RKO (cell line): ENCODE measurements at places on chromosomes 2 and 18.

- no peak for DNase-seq
Observed at GRCh38 chr18:5058768-5059695, 138.0 kb downstream of the AKAIN1 start.

DNA sequence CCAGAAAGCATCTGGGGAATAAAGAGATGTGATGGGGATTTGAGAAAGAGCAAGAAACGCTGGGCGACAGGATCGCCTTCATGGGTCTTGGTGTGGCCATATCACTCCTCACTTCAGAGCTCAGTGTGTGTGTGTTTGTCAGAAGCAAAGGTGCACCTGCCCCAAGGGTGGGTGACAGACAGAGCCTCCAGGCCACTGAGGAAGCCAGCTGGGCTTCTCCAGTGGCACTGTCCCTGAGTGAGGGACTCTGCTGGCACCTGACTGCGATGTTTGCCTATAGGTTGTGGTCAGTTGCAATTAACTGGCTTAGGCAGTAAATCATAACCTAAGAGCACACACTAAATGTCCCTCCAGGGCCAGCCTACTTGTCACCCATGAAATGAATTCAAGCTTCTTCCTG, 23.5 kb upstream of the GNAL start:
- no peak for DNase-seq

DNA sequence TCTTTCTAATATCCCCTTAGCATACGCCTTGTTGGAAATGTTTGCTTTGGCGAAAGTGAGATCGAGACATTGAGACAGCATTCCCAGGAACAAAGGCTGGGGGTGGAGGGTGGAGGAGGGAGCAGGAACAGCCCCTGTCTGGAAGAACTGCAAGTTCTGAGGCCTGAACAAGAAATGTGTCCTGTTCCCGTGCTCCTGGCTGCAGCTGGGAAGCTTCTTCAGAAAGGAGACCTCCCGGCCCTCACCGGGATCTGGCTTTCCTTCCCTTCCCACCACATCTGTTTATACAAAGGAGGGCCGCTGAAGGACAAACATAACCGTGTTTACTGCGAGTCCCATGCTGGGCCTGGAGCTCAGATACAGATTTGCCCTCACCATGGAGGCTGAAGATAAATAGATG, 35.9 kb downstream of the AFF3 start:
- DNase-seq = no peak

GRCh38 chr2:219483451-219484342, 15.0 kb upstream of the GMPPA start:
- no peak for DNase-seq

- no peak for DNase-seq
Observed at GRCh38 chr2:78890935-78891334, 134.6 kb upstream of the REG3G start.

GRCh38 chr2:27007416-27008374, 25.1 kb upstream of the TMEM214 start:
- no peak for DNase-seq

GRCh38 chr2:162574615-162575452, 230.9 kb downstream of the GCA start:
- DNase-seq = no peak

GRCh38 chr18:48172226-48173006, 236.8 kb downstream of the ZBTB7C start:
- no peak for DNase-seq

- no peak for DNase-seq
Observed at GRCh38 chr18:2905854-2906703, 59.3 kb downstream of the EMILIN2 start.

DNA sequence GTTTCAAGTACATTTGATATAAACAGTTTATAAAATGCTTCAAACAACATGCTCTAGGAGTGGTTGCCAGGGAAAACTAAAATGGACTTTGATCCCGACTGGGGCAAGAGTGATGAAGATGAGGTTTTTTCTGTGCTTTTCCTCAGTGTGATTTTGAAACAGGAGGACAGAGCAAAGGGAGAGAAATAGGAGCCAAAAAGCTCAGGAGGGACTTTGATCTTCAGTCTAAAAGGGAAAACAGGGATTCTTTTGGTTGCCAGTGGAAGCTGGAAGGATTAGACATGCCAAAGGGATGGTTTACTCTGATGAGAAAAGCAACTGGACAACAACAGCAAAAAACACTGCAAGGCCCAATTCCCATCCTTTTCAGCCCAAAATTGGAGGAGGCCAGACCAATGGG, 95.5 kb downstream of the LTBP1 start:
- DNase-seq = no peak

- no peak for DNase-seq
Observed at GRCh38 chr2:10095175-10095574, 15.0 kb upstream of the CYS1 start.

DNA sequence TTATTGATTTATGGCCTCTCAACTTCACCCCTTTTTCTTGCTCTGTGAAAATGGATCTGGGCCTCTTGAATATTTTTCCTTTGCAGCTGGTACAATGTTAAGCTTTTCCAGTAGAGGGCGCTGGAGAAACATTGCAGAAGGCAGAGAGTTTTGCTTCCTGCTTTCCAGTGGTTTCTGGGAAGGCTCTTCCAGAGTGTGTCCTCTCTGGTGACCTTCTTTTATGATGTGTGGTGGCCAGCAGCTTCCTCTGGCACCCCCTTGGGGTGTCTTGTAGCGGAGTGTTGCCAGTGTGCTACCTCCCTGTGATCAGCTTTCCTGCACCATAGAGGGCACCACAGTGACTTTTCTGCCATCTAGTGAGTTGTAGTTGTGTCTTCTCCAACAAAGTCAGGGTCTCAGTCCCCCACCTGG, 25.4 kb upstream of the MGAT5 start:
- peak; percentile 18 for DNase-seq

DNA sequence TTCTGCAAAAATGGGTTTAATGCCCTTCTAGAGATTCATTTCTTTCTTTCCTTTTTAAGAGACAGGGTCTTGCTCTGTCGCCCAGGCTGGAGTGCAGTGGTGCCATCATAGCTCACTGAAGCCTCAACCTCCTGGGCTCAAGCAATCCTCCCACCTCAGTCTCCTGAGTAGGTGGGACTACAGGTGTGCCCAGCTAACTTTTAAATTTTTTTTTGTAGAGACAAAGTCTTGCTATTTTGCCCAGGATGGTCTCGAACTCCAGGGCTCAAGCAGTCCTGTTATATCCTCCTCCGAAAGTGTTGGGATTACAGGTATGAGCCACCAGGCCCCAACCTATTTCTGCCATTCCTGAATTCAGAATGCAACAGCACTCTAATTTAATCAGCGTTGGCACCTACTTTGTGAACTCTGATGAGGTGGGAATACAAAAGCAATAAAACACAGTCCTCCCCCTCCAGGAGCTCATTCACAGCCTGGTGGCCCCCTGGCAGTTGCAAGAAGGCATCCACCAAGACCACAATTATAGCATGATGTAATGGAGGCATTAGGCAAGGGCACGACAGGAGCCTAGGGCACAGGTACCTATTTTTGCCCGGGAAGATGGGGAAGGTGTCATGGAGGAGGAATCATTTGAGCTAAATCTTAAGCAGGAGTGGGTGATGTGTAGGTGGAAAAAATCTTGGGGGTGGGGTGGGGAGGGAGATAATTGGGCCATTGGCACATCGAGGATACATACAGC, 5.1 kb downstream of the RHOB start:
- no peak for DNase-seq

DNA sequence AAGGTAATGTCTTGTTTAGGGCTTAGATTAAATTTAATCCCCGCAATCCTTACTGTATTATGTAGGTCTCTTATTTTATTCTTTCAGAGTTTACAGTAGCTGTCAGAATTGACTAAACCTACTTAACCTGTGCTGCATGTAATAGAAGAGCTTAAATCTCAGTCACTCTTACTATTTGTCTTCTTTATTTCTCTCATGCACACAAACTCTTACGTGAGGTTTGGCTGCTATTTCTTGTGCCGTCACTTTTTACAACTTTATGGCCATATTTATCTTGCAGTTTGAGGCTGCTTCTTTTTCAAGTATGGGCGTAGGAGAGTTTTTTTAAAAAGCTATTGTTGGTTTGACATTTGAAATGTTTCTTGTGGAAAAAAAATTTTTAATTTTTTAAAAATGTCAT, 12.0 kb downstream of the DNAJC10 start:
- no peak for DNase-seq

GRCh38 chr2:17093712-17094111, 424.5 kb downstream of the RAD51AP2 start:
- no peak for DNase-seq

DNA sequence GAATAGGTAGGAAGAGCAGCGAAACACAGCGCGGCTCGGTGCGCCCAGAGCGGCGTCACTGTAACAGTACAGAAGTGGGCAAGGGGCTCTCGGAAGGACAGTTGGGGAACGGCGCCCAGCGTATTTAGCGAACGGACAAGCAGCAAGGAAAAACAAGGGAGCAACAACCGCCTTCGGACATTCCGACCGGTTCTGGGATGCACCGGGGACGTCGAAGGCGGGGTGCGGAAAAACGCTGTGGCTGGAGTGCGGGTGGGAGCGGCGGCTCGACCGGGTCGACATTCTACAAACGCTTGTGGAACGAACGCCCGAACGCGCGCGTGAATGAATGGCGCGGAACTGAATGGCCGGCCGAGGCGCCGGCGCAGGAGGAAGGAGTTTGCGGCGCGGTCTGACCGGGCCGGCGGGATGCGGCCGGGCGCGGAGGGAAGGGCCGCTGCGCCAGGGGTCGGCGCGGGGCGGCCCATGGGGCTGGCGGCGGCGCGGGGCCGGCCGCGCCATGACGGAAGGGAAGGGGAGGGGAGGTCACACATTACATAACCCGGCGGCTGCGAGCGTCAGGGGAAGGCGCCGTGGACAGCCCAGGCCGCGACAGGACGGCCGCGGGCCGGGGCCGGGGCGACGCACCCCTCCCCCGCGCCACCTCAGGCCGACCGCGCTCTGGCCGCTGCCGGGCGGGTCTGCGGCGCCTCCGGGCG, 605 bp downstream of the REV1 start:
- peak; percentile 68 for DNase-seq

- no peak for DNase-seq
Observed at GRCh38 chr18:55324166-55324565, 263.8 kb downstream of the TCF4 start.
